ENCODE measurements at places on chromosomes 4 and X. TPM values are rescaled to one million over a fixed set of nuclear protein-coding genes. Genes with fewer than 3 reads are reported as not detected.

The CTAG1A gene
- total RNA-seq: not detected

The IL13RA2 gene
- not detected for total RNA-seq

The RPL39 gene
- total RNA-seq: 9,259 TPM

The NPNT gene
- 71.8 TPM for total RNA-seq

The CCDC120 gene
- total RNA-seq: 2.5 TPM

The SCML2 gene
- total RNA-seq: 30.2 TPM

The VCX3B gene
- total RNA-seq: not detected

The PARM1 gene
- total RNA-seq: 128 TPM

The KIAA1210 gene
- not detected for total RNA-seq

The MGAT4D gene
- total RNA-seq: not detected
